ENCODE measurements at places on chromosomes 5 and 9.

DNA sequence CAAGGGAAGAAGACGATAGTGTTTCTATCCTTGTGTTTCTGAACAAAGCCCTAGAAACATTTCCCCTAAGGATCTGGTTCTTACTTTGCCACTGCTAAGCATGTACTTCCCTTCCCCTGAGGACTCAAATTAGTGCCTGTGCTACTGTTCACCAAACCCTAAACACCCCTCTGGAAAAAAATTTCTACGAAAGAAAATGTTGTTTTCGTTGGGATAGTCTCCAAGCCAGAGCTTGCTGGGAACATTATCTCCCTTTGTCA is 294.6 kb downstream of the BNC2 start:
- DNase-seq: no peak

GRCh38 chr5:174295702-174296436 is 250.4 kb downstream of the NSG2 start:
- DNase-seq: no peak

- DNase-seq: no peak
Measured at GRCh38 chr9:627336-627970, 214.0 kb upstream of the DMRT1 start.

DNA sequence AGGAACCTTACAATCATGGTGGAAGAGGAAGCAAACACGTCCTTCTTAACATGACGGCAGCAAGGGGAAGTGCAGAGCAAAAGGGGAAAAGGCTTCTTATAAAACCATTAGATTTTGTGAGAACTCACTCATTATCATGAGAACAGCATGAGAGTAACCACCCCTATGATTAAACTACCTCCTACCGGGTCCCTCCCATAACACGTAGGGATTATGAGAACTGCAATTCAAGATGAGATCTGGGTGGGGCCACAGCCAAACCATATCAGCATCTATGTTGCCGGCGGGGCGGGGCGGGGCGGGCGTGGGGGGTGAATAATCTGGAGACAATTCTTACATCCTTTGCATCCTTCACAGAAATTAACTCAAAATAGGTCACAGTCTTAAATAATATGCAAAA is 58.8 kb upstream of the GFPT2 start:
- DNase-seq: no peak

DNA sequence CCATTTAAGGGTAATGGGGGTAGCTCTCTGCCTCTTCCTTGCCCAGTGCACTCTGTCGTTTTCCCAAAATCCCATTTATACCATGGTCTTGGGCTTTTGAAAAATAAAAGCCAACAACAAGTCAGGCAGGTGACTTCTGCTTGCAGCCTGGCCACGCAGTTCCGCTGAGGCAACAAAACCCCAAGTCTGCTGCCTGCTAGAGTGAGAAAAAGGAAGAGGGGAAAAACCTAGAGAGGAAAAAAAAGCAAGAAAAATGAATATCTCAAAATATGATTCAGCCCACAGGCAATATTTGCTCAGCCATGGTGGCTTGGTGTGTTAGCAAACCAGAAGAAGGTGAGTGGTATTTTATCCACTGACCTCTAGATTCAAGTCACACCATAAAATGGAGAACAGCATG is 148.2 kb upstream of the FSTL4 start:
- no peak for DNase-seq

- no peak for DNase-seq
Measured at GRCh38 chr5:52886206-52886605, 98.5 kb downstream of the ITGA1 start.
